ENCODE measurements at places on chromosomes 6 and 20.

GRCh38 chr6:18263418-18264218 lies 712 bp downstream of the DEK start:
- DNase-seq, result peak; percentile 72

DNA sequence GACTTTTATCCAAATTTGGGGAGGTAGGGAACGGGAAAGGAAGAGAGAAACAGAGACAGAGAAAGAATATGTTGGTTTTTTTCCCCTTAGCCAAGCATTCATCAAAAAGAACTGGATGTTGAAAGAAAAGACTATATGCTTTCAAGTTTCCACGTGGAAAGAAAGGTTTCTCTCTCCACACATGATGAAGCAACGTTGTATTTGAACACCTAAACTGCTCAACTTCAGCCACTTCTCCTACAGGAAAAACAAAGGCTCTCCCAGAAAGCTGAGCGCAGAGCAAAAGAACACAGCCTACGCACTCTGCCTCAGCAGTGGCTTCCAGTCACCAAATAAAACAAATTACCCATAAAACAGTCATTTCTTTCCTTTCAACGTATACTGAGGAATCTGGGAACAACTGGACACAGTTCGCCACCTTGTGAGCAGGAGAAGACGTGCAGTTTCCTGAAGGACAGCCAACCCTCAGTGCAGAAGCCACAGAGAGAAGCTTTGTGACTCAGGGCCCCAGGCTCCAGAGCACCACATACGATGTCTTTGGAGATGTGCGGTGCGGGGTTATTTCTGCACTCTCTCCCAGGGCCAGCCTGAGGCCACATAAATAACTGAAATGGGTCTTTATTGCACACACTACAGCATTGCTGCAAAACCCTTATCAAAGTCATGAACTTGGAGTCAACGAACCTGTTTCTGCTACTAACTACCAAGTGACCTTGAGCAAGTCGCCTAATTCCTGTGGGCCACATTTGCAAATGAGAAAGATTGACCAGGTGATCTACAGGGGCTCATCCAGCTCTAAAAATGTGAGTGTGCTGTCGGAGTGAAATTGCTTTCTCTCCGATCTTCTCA lies 10.1 kb downstream of the IL17F start:
- no peak for DNase-seq

GRCh38 chr6:96554558-96554957 lies 8.4 kb upstream of the FHL5 start:
- no peak for DNase-seq

DNA sequence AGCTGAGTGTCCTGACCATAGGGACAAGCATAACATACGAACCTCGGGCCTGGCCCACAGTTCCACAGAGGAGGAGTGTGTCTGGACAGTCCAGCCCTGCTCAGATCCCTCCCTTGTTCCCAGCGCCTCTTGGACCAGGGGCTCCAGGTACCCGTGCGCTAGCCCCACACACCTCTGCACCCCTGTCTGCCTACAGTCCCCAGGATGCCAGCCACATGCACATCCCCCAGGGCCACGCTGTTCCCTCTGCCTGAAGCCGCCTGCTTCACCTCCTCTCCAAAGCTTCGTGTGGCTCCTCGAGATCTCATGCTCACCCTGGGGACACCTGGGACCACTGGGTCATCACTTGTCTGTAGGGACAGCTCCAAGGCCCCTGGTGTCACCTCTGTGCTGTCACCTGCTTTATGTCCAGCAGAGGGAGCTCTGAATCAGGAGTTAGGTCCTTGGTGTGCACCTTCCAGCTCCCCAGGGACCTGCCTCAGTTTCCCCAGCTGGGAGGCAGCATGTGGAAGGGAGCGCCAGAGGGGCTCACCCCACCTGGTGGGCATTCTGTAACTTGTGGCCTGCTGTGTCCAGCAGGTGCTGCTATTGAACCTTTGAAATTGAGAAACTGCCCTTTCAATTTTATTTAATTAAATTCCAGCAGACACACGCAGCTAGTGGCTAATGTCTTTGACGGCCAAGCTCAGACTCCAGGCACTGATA lies 7.3 kb upstream of the YTHDF1 start:
- DNase-seq, result no peak

DNA sequence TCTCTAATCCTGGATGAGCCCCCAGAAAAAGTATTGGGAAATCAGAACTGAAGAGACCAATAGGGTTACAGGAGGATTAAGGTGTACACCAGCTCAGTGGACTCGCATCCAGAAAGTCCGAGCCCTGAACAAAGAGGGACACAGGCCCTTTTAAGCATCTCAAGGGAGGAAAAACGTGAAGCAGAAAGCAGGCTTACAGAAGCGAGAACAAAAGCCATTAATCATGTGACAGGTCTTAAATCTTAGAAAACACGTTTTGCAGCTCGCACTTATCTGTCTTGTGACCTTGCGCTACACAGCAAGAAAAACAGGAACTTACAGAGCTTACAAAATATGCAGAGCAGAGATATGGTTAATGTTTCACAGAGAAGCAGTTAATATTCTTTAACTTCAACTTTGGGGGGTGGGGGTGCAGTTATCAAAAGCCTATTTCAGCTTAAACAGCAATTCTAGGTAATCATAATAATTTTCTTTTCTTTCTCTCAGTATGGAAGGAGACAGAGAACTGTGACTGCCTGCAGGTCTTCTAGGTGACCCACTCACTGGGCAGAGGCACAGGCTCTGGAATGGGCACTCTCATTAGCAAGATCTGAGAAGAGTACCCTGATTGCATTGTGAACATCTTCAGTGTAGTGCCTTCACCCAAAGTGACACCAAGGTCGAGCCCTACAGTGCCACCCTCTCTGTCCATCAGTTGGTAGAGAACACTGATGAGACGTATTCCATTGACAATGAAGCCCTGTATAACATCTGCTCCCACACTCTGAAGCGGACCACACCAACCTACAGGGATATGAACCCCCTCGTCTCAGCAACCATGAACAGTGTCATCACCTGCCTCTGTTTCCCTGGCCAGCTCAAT lies 65.0 kb upstream of the MOCS1 start:
- DNase-seq, result no peak

- no peak for DNase-seq
Observed at GRCh38 chr6:104585646-104586045, 274.1 kb downstream of the HACE1 start.

DNA sequence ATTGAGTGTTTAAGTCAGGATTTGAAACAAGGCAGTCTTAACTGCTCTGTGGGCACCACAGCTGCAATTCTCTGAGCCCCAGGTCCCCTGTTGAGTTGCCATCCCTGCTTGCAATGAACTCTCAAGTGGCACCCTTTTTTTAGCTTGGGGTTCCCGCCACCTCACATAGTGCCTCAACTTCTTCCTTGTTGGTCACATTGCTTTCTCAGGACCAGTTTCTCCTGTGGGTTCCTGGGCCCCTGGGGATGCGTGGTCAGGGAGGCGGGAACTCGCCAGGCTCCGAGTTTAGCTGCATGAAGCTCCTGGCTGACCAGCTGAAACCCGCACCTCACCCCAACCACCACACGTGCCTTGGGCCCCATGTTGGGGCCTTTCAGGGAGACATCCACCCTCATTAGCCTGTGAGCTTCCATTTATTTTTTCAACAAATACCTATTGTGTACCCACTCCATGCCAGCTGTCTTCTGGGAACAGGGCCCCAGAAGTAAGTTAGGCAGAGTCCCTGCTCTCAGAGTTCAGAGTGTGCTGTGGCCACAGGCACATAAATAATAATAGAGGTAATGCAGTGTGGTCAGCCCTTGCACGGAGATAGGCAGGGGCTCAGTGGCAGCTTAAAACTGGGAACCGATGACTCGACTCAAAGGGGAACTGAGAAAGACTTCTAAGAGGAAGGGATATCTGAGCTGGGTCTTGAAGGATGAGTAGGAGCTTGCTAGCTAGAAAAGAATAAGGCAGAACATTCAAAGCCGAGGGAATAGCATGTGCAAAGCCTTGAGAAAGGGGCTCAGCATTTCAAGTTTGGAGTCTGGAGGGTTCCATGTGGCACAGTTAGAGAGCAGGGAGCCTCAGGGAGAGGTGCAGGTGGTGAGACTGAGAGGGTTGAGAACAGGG lies 33.9 kb upstream of the FAM83D start:
- DNase-seq, result no peak

All from sciatic nerve (tissue), 2 donors.